ENCODE measurements at places on chromosomes 7 and 10.

- DNase-seq, result no peak
Measured at GRCh38 chr7:24714676-24715010, 42.6 kb downstream of the GSDME start.

DNA sequence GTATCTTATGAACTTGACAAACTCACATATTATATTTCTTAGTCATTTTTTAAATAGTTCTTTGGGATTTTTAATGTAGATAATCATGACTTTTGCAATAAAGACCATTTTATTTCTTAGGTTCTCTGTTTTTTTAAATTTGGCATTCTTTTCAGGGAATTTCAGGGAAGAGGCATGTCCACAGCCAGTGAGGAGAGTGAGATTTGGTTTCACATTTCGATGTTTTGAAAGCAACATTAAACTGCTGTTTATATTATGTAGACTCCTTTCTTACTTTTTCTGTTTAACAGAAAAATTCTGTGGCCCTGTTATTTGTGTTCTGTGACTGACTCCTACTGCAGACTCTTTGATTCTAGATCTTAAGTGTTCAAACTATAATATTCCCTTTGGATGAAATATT, 153.7 kb downstream of the FAM107B start:
- DNase-seq, result no peak

DNA sequence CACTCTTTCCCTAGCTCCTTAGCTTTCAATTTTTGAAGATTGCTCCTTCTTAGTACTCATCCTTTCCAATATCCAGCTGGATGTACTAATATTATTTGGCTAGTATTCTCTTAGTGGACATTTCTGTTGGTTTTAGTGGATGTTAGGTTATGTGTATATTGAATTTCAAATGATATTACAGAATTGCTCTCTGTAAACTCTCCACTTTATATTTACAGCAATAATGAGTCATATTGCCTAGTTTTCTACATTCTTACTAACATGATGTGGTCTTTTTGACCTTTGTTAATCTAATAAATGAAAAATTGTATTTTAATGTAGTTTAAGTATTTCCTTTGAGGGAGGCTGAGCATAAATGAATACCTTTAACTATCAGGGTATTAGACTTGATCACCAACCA, 69.4 kb downstream of the BICC1 start:
- no peak for DNase-seq

DNA sequence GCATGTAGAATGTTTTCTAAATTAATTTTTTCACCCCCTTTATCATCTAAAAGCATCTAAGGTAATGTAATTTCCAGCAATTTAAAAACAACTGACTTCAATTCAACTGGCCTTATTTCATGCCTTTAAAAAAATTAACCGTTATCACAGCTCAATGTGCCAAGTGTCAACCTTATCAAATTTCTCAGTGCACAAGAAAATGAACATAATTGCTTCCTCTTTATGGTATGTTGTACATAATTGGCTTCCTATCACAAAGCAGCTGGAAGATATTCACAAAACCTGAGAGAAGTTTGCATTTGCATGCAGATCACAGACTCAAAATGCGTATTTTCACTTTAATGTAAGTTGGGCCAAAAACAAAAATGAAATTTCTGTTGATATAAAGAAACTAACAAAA, 966.4 kb downstream of the GRM8 start:
- DNase-seq, result no peak

GRCh38 chr10:618229-618989, 71.1 kb downstream of the DIP2C start:
- DNase-seq, result no peak

DNA sequence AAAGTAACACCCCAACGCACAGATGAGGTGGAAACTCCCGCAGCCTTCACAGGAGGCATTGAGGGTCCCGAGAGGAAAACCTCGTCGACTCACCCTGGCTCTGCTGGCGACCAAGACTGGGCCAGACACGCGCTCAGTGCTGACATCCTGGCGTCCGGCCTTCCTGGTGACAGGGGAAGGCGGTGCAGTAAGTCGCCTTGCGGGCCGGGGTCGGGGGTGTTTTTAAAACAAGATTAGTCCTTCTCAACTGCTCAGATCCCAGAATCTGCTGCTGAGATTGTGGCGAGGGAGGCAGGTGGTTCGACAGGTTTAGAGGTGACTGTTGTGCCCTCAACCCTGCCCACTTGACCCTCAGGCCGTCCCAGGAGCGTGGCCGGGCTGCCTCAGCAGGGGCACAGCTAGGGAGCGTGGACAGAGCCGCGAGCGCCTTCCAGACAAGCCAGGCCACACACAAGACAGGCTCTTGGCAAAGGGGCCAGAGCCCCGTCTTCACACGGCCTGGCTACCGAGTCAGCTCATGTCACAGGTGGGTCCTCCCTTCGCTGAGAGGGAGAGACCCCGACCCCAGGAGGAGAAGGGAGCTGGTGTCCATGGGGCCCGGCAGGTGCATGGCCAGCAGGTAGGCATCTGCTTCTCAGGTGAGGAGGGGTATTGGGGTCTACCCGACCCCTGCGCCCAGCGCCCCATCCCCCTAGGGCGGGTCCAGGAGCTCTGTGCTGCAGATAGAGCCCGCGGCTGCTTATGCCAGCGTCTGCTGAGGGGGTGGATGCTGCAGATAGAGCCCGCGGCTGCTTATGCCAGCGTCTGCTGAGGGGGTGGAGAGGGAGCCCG, 81.6 kb downstream of the DNAJB6 start:
- no peak for DNase-seq

- no peak for DNase-seq
Measured at GRCh38 chr10:114684822-114685209, 26.7 kb upstream of the ABLIM1 start.

DNA sequence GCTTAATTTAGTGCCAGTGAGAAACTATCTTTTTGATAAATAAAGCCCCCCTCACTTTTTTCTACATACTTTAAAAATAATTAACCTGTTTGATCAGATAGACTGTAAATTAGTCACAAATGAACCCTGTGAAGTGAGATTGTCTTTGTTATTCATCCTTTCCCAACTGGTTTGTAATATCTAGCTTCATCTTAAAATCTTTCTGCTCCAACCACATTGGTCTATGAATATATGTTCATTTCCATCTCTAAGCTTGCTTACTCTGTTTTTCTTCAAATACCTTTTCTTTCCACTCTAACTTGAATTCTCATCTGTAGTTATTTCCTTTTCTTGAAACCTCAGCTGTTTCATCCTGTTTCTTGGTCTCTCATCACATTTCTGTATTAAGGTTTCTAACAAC, 12.1 kb downstream of the MARCHF5 start:
- no peak for DNase-seq

GRCh38 chr7:95904099-95904498, 131.7 kb downstream of the DYNC1I1 start:
- peak; percentile 52 for DNase-seq

DNA sequence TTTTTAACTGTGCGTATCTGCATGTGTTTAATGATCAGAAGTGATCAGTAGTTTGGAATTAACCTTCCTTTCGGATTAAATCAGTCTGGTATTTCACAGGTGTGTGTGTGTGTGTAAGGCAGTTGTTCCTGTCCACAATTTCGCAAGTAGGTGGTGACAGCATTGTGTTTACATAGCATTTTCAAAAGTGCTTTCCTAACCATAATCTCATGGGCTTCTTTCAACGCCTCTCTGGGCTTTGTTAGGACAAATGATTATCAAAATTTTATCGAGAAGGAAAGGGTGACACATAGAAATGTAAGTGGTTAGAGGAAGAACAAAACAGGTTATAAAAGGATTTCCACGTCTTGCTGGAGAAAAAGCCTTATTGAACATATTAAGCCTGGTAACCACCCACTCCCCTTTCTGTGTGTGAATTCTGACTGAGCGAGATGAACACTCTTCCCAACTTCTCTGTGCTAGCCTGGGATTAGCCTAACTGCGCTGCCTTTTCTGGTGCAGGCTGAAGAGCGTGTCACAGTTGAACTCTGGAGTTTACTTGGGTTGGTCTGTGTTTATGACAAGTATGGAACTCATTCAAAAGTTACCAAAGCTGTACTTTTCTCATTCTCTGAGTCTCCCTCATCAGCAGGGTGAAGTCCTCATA, 292.3 kb upstream of the PITRM1 start:
- no peak for DNase-seq

DNA sequence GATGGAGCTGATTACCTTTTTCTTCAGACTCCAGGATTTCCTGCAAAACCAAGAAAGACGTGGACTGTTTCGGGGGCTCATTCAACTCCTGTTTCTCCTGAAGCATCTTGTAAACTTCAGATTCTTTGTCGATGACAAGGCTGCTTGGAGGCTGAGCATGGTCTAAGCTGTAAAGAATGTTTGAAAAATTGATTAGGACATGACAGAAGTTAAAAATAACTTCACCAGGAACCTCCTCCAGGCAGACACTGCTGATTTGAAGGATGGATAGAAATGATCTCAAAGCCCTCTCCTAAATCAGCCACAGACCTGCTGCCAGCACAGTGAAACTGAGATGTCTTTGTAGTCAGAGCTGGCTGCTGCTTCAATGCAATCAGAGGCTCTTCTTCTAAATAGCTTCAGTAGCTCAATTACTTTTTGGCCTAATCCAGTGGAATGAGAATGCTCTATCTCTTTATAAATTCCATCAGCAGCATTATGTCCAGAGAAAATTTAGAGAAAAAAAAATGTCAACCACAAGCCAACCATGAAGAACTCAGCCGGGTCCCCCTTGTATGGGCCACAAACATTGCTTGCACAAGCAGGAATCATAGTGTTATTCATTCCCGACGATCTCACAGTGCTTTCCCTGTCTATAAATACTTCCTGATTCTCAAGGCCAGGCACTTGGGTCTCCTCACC, 43.5 kb downstream of the PDLIM1 start:
- DNase-seq, result no peak

DNA sequence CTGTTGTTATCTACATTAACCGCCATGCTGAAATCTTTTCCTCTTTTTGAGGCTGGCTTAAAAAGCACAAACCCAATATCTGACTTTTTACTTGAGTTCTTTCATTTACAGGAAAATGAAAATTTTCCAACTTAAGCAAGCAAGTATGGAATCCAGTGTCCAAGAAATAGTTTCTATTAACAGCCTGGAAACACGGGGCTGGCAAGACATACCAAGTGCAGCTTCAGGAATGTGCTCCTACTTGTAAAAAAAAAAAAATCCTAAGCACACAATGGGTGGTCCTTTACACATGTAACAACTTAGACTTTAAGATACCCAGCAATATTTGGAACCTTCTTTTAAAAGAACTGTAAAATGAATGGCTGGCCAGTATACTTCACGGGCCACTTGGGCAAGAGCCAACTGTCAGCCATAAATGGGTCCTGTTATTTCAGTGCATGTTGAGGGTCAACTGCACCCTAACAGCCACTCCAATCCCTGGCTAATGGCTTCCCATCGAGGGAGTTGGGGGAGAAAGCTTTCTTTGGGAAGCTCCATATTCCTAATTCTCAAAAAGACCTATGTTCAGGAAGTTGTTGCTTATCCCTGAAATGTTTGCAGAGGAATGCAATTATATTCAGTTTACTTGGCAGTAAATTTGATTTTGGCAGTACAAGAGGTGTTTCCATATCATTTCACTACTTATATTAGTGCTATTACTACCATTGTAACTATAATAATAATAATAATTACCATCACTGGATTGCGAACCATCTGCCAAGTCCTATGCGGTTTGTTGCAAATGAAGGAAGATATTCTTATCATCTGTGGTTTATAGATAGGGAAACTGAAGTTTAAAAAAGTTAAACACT, 236.4 kb upstream of the TMEM72 start:
- DNase-seq, result no peak

- no peak for DNase-seq
Measured at GRCh38 chr10:11715815-11716494, 26.2 kb upstream of the ECHDC3 start.

- DNase-seq, result no peak
Measured at GRCh38 chr7:20151708-20152456, 65.3 kb downstream of the MACC1 start.

- DNase-seq, result no peak
Measured at GRCh38 chr10:51074238-51075028, at the start of gene PRKG1. Gene PRKG1, plus strand, starts transcription at chr10:51074487.

DNA sequence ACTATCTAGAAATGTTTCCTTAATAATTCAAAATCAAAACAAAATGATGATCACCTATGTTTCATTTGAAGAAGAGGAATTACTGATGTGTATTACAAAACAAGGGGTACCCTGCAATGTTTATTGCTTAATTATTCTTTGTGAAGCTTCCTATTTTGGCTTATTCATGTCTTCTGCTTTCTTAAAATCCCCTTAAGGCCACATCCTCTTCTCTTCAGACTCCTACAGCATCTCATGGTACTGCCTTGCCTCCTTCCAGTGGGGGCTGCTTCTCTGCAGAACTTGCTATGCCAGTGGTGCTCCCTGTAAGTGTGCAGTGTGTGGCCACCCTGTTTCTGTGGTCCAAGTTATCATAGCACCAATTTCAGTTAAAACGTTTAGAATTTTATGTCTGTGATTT, 35.0 kb downstream of the CCDC146 start:
- DNase-seq, result peak; percentile 49

DNA sequence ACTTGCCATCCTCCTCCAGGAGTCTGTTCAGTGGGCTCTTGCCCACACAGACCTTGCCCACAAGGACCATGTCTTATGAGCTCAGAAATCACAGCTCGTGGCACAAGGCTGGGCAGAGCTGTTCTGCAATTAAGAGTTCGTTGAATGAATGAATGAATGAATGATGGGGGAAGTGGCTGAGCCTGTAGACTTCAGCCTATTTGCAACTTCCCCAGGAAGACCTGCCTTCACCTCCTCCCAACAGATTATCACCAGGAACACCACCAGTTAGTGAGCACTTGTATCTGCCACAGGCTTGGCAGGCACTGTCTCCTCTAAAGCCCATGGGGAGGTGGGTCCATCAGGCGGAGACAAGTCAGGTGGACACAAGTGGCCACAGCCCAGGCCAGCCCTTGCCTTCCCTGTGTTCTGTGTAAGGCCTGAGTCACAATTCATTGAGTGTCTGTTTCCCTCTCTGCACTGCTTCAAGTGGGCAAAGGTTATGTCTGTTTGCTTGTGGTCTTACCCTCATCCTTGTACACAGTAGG, 1.8 kb upstream of the FGF8 start:
- no peak for DNase-seq

GRCh38 chr10:88565072-88565471, 18.0 kb downstream of the RNLS start:
- DNase-seq, result no peak

GRCh38 chr7:148524479-148525224, 65.9 kb upstream of the C7orf33 start:
- DNase-seq, result no peak

DNA sequence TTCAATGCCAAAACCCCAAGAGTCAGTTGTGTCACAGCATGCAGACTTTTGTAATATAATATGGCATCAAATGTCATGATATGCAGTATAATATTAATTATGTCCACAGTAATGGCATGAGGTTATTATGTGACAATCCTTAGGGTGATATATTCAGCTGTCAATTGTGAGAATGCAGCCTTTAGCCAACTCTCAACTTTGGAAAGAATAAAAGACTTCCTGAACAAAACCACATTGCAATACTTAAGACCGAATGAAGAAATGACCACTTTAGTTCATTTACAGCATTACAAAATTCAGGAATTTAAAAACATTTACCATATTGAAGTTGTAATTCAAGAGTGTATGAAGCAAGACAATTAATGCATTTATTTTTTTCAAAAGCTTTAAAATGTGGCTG, 45.4 kb downstream of the CPVL start:
- no peak for DNase-seq
